ENCODE measurements at places on chromosomes 2 and 18. TPM values are rescaled to one million over a fixed set of nuclear protein-coding genes. Genes with fewer than 3 reads are reported as not detected.

The FLACC1 gene
- 0.78 TPM for polyA plus RNA-seq

The TPO gene
- 0.18 TPM for polyA plus RNA-seq

DNA sequence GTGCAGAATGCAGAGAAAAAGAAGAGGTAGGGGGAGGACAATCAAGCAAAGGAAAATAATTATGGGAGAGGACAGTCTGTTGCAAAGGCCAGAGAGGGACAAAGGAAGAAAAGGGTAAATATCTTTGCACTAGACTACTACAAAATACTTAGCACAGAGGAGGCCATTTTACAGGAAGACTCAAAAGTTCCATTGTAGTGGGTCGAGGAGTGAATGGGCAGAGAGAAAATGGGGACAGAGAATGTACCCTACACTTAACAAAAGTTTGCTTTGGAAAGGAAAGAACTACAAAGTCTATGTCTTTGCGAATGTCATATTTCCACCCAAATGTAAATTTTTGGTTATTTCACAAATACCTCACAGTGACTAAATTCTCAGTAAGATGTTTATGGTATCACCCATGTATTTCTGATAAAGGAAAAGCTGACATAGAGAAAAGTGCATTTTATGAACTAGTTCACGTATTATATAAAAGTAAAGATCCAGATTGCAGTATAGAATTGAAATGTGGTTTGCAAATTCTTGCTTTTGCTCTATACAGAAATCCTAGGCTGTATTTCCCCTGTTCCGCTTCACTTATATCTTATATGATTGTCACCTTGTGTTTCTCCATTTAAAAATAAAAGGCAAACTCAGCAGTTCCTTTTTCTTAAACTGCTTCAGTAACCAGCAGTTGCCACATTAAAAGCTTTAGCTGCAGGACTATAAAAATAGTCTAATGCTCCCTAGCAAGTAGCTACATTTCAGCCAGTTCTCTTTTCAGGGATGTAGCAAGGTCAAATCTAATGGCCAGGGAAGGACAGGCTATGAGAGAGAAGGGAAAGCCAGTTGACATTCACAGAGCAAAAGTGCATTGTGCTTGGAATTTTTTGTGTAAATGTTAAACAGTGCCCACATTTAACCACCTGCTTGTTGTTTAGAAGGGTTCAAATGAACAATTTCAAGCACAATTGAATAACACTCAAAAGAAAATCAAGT lies 79.7 kb upstream of the CYTIP start:
- no peak for DNase-seq

The ABCB11 gene
- 0.02 TPM for polyA plus RNA-seq

DNA sequence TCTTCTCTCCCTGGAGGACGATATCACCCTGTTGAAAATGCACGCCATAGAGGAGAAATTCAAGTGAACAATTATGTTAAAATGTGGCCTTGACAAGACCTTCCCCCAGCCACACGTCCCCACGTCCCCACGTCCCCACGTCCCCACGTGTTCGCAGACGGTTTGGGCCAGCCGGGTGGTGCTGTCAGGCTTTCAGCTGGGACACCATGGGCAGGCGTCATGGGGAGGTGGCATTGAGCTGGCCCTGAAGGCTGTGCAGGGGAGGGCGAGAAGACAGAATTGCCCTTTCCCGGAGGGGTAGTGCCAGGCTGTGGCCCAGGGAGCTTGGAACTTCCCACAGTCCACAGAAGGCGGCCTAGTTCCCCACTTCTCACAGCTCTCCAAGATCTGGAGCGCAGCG lies 240.7 kb upstream of the RAB6C start:
- DNase-seq, result no peak

DNA sequence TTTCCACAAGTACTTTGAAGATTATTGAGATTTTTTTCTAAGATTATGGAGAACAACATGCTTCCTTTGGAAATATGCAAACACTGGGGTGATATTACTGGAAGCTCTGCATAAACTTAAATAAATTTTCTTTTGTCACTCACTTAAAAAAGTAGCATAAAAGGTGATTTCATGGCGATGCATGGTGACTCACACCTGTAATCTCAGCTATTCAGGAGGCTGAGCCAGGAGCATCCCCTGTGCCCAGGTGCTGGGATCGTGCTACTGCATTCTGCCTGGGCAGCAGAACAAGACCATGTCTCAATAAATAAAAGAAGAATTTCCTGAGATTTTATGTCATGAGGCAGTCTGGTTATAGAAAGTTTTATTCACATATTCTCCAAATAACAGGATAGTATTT lies 679.1 kb upstream of the CDH2 start:
- no peak for DNase-seq

The RNPEPL1 gene
- polyA plus RNA-seq, result 3.5 TPM

GRCh38 chr2:132392221-132392620 lies 24.4 kb upstream of the GPR39 start:
- no peak for DNase-seq

The C1QL2 gene
- not detected for polyA plus RNA-seq
